ENCODE measurements at places on chromosomes 2 and 18.

- no peak for DNase-seq
These were observed 222.4 kb downstream of the EXOC6B start for GRCh38 chr2:72603481-72603880.

GRCh38 chr2:100683231-100683630, 120.4 kb downstream of the PDCL3 start:
- DNase-seq = no peak

- no peak for DNase-seq
These were observed 393.6 kb upstream of the NRP2 start for GRCh38 chr2:205288686-205289085.

GRCh38 chr18:75739682-75740081, 312.2 kb upstream of the SMIM21 start:
- no peak for DNase-seq

GRCh38 chr2:88281302-88282217, 111.4 kb downstream of the THNSL2 start:
- DNase-seq = no peak

DNA sequence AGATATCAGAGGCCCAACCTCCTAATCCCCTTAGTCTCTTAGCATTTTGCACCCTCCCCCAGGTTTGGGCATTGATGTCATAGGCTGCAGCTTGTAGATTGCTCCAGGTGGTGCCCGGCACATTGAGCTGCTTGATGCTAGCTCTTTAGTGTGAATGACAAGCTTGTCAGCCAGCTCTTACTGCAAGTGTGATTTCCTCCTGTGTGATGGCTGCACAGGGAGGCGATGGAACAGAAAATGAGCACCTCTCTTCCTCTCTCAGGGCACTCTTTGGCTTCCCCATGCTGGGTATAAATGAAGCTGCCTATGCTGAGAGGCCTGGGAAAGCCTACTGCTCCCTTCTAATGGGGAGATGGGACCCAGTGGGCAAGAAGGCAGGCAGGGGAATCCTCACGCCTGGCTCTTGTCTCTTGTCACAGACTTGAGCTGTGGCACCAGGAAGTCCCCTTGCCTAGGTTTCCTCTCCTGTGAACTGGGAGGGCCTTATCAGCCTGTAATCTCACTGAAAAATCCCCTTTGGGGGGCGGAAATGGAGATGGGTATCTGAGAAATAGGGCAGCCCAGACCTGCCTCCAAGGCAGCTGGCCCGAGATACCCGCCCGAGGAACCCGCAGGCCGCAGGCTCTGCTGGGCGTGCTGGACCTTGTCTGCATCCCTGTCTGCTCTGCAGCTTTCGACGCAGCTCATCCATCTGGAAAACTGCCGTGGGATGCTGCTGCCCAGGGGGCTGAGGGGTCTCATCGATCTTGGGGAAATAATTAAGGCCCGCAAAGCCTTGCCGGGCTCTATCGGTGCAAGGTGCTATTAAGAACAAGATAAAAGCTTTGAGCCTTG, 163.5 kb upstream of the CXCR4 start:
- DNase-seq = no peak

DNA sequence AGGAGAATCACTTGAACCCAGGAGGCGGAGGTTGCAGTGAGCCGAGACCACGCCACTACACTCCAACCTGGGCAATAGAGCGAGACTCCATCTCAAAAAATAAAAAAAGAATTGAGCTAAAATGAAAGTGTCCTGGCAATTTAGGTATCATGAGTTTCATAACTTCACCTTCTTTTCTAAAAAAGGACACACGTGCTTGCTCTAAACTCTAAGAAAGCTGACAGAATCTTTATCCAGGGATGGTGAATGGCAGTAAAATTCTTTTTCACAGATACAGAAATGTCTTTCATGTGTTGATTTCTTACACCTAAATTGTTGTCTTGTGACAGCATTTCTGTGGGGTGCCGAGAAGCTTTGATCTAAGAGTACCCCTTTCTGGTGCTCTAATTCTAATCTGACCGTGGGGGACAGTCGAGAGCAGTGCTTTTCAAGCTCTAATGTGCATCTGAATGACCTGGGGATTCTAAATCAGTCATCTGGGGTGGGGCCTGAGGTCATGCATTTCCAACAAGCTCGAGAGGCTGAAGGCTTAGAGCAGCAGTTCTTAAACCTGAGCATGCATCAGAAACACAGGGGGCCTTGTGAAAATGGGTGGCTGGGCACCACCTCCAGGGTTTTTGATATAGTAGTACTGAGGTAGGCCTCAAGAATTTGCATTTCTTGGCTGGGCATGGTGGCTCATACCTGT, 42.1 kb upstream of the REL start:
- DNase-seq = no peak

Data from glutamatergic neuron (in vitro differentiated cells).